ENCODE measurements at places on chromosomes 13 and 19.

- DNase-seq = no peak
- H3K36me3 ChIP-seq = no peaks in the 10 kb centered on the region
- H3K27me3 ChIP-seq = no peaks in the 10 kb centered on the region
- H3K27ac ChIP-seq = no peak overlapping the region
Observed at GRCh38 chr13:96200810-96201209, 110.9 kb downstream of the HS6ST3 start.

DNA sequence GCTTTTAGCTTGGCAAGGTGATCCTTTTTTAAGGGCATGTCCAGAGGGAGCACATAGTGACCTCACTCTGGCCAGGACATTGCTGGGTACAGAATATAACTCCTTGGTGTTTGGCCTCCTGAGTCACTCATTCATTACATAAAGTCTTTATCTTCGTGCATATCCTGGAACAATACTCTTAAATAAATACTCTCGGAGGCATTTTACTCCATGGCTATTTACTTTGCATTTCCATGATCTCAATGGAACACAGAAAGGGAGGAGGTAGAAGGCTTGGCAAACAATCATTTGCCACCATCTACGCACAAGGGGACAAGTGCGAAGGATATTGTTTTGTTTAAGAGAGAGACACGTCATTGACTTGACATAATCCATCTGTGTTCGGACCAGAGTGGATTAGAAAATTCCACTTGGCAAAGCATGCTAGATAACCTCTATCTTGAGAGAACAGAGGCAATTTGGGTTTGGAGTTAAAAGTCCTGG is 210.0 kb downstream of the IRS2 start:
- no peaks in the 10 kb centered on the region for H3K36me3 ChIP-seq
- no peaks in the 10 kb centered on the region for H3K27me3 ChIP-seq
- H3K4me3 ChIP-seq = no peak overlapping the region
- peaks cover 10% of the 10 kb centered on the region for H3K4me1 ChIP-seq
- DNase-seq = no peak
- H3K27ac ChIP-seq = no peak overlapping the region

DNA sequence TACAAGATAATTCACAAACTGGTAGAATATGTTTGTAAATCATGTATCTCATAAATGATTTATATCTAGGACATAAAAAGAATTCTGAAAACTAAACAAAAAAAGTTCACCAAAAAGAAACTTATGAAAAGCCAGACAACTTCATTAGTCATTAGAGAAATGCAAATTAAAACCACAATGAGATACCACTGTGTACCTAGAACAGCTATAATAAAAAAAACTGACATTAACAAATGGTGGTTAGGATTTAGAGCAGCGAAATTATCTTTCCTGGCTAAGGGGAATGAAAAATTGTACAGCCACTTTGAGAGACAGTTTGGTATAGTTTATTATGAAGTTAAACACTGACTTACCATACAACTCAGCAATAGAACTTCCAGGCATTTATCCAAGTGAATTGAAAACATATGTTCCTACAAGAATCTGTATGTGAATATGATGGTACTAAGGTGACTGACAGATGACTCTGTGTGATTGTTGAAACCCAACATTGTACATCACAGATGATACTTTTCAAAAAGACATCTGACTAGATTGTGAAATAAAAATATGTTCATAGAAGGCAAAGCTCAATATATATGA is 41.8 kb downstream of the UGGT2 start:
- DNase-seq = no peak
- no peaks in the 10 kb centered on the region for H3K4me1 ChIP-seq
- H3K4me3 ChIP-seq = no peak overlapping the region
- no peaks in the 10 kb centered on the region for H3K36me3 ChIP-seq

- H3K27me3 ChIP-seq = peaks cover 72% of the 10 kb centered on the region
- H3K36me3 ChIP-seq = no peaks in the 10 kb centered on the region
- no peak overlapping the region for H3K4me3 ChIP-seq
Observed at GRCh38 chr19:45958769-45959516, 14.7 kb downstream of the NOVA2 start.

DNA sequence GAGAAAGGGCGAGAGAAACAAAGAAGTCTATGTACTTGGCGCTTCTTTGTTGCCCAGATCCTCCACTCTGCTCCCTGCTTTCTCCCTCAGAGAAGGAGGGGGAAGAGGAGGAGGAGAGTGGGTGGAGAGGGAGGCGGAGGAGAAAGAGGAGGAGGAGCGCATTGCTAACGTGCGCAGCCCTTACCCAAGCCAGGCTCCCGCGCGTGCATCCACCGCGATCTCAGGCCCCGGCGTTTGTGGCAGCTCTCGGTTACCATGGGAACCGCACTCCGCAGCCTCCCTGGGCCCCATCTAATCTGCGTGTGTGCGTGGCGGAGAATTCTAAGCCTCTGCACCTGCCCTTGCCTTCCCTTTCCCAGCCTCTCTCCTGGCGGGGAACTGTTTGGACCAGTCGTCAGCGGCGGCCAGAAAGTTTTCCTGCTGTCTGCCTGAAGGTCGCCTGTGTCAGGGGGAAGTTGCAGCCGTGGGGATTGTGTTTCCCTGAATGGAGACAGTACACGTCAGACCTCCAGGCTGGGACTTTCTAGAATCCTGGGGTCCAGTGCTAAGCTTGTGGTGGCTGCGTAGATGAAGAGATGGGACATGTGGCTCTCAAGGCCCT is at the start of gene ERICH6B:
TSS of gene ERICH6B (minus strand) at position 239 of the 601 bp plus-strand sequence. CDS start 18,734 bp downstream, outside the sequence.
- peaks cover 2% of the 10 kb centered on the region for H3K4me1 ChIP-seq
- H3K4me3 ChIP-seq = no peak within 1 kb of the TSS
- no peak within 1 kb of the TSS for H3K27ac ChIP-seq
- H3K36me3 ChIP-seq = no peaks in the 10 kb centered on the region
- H3K27me3 ChIP-seq = peaks cover 49% of the 10 kb centered on the region

GRCh38 chr13:81493144-81493543 is 1152.2 kb upstream of the SPRY2 start:
- H3K4me1 ChIP-seq = no peaks in the 10 kb centered on the region
- H3K27ac ChIP-seq = no peak overlapping the region
- DNase-seq = no peak
- H3K4me3 ChIP-seq = no peak overlapping the region

- no peak overlapping the region for H3K4me3 ChIP-seq
- no peak for DNase-seq
- no peak overlapping the region for H3K27ac ChIP-seq
- H3K4me1 ChIP-seq = peaks cover 6% of the 10 kb centered on the region
- H3K27me3 ChIP-seq = no peaks in the 10 kb centered on the region
Observed at GRCh38 chr19:28397306-28397705, 815.6 kb downstream of the UQCRFS1 start.

- H3K4me3 ChIP-seq = no peak overlapping the region
- no peaks in the 10 kb centered on the region for H3K4me1 ChIP-seq
- DNase-seq = no peak
- H3K27me3 ChIP-seq = no peaks in the 10 kb centered on the region
- no peak overlapping the region for H3K27ac ChIP-seq
Observed at GRCh38 chr13:72514146-72514545, 213.3 kb downstream of the MZT1 start.

GRCh38 chr13:45398877-45399276 is 19.3 kb downstream of the SLC25A30 start:
- H3K27me3 ChIP-seq = no peaks in the 10 kb centered on the region
- peak overlapping the region; percentile 83 for H3K27ac ChIP-seq
- peak; percentile 66 for DNase-seq
- no peak overlapping the region for H3K4me3 ChIP-seq

GRCh38 chr19:35009424-35010415 is 9.6 kb downstream of the GRAMD1A start:
- H3K4me3 ChIP-seq = no peak overlapping the region
- DNase-seq = no peak
- H3K4me1 ChIP-seq = peaks cover 56% of the 10 kb centered on the region
- no peaks in the 10 kb centered on the region for H3K27me3 ChIP-seq
- H3K36me3 ChIP-seq = peaks cover 56% of the 10 kb centered on the region

- no peak overlapping the region for H3K27ac ChIP-seq
- no peak overlapping the region for H3K4me3 ChIP-seq
- H3K36me3 ChIP-seq = no peaks in the 10 kb centered on the region
- H3K27me3 ChIP-seq = no peaks in the 10 kb centered on the region
- no peaks in the 10 kb centered on the region for H3K4me1 ChIP-seq
Observed at GRCh38 chr13:104614361-104615145, 1548.3 kb upstream of the SLC10A2 start.

DNA sequence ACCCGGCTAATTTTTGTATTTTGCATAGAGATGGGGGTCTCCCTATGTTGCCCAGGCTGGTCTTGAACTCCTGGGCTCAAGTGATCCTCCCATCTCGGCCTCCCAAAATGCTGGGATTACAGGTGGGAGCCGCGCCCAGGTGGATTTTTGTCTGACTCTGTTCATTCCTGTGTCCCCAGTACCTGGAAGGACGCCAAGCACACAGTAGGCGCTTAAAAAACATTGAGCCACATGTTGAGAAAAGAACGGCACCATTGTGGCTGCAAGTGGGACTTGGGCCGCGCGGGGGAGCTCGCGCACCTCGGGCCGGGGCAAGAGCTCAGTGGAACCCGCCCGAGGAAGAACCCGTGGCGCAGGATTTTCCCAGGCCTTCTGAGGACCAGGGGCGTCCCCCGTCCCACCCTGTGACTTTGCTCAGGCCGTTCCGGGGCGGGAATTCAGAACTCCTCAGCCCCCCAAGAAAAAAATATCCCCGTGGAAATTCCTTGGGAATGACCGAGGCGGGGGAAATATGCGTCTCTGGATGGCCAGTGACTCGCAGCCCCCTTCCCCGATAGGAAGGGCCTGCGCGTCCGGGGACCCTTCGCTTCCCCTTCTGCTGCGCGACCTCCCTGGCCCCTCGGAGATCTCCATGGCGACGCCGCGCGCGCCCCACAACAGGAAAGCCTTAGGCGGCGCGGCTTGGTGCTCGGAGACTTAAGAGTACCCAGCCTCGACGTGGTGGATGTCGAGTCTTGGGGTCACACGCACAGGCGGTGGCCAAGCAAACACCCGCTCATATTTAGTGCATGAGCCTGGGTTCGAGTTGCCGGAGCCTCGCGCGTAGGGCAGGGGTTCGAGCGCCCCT is 1.4 kb upstream of the ICAM1 start:
- H3K4me3 ChIP-seq = peak overlapping the region; percentile 79
- peak overlapping the region; percentile 89 for H3K27ac ChIP-seq
- peak; percentile 90 for DNase-seq

- no peaks in the 10 kb centered on the region for H3K4me1 ChIP-seq
- no peak overlapping the region for H3K27ac ChIP-seq
- H3K4me3 ChIP-seq = no peak overlapping the region
- no peak for DNase-seq
- no peaks in the 10 kb centered on the region for H3K36me3 ChIP-seq
- no peaks in the 10 kb centered on the region for H3K27me3 ChIP-seq
Observed at GRCh38 chr13:22793598-22794134, 387.1 kb upstream of the SGCG start.

- H3K27me3 ChIP-seq = peaks cover 72% of the 10 kb centered on the region
- H3K36me3 ChIP-seq = peaks cover 5% of the 10 kb centered on the region
- H3K4me3 ChIP-seq = peak overlapping the region; percentile 75
- H3K4me1 ChIP-seq = peaks cover 52% of the 10 kb centered on the region
Observed at GRCh38 chr13:35475212-35475959, 1.1 kb downstream of the MAB21L1 start.

GRCh38 chr19:45693106-45693788 is 781 bp downstream of the QPCTL start:
- H3K36me3 ChIP-seq = peaks cover 23% of the 10 kb centered on the region
- peaks cover 26% of the 10 kb centered on the region for H3K4me1 ChIP-seq
- H3K4me3 ChIP-seq = peak overlapping the region; percentile 93
- peak overlapping the region; percentile 92 for H3K27ac ChIP-seq

GRCh38 chr19:30557927-30558557 is 185.9 kb downstream of the ZNF536 start:
- H3K27ac ChIP-seq = no peak overlapping the region
- no peak overlapping the region for H3K4me3 ChIP-seq
- H3K27me3 ChIP-seq = no peaks in the 10 kb centered on the region

DNA sequence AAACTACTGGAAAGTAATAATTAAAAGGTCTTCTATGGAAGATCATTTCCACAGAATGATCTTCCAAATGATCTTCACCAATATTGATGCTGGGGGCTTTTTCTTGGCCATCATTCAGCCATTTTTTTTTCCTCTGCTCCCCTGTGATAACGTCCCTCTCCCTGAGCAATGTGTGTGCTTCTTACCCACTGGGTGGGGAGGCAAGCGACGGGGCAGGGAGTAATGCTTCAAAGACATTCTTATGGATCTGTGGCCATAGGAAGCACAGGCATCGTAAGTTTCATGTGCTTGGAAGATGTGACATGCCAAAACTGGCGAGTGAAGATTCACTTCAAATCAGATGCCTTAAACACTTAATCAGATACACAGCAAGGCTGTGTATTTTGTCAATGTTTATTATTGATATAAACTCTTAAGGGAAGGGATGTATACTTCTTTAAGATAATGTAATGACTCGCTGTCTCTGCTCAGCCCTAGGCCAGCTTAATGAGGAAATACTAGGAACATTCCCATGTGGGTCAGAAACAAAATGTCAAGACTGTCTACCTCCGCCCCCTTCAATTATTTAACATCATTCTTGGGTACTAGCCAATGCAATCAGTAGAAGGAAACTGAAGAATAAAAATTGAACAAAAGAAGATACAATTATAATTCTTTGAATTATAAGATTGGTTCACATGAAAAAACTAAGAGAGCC is 34.1 kb upstream of the SERPINE3 start:
- H3K4me1 ChIP-seq = no peaks in the 10 kb centered on the region
- DNase-seq = no peak
- H3K4me3 ChIP-seq = no peak overlapping the region

GRCh38 chr19:49148044-49148682 is 7.0 kb downstream of the HRC start:
- no peak for DNase-seq
- H3K4me3 ChIP-seq = peak overlapping the region; percentile 46
- peaks cover 38% of the 10 kb centered on the region for H3K4me1 ChIP-seq

GRCh38 chr19:37997911-37998344 is 90.9 kb downstream of the SIPA1L3 start:
- no peaks in the 10 kb centered on the region for H3K36me3 ChIP-seq
- no peaks in the 10 kb centered on the region for H3K27me3 ChIP-seq
- no peak overlapping the region for H3K27ac ChIP-seq
- DNase-seq = no peak

DNA sequence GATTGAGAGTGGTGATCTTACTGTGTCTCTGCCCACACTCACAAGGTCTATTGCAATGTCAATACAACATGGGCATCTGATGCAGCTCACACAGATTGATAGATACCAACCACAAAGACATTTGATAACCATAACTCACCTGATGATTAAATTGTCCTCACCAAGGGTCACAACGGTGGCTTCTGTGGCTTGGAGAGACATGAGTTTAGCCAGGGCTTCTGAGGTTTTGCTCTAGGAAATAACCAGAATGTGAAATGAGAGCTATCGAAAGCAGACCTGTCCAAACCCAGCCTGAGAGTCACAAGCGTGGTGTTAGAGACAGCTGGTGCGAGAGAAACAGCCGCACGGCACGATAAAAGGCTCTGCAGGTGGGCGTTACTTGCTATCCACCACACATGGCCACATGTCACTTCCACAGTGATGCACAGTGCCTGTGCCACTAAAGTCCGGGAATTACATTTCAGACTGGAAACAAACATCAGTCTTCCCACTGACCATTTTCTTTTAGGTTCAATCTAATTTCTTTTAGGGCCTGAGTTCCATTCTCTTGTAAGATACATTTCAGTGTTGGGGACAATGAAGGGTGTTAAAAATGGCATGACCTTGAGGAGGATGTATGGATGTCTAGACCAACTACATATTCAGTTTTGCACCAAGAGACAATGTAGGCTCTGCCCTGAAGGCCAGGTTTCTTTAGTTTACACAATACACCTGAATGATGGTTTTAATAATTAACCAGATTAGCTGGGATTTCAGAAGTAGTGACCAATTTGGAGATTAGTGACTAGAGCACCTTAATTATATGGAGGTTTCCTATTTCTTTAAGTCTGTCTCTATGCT is 53.7 kb downstream of the ATP7B start:
- H3K36me3 ChIP-seq = peaks cover 3% of the 10 kb centered on the region
- no peak for DNase-seq
- no peak overlapping the region for H3K4me3 ChIP-seq
- peaks cover 76% of the 10 kb centered on the region for H3K4me1 ChIP-seq
